Panc1 (cell line): ENCODE measurements at places on chromosomes 12 and 14. TPM values are rescaled to one million over a fixed set of nuclear protein-coding genes. Genes with fewer than 3 reads are reported as not detected.

PRKAB1 gene
- total RNA-seq, result 36.3 TPM

GRCh38 chr12:71195338-71195896 lies 37.6 kb upstream of the TSPAN8 start:
- H3K27me3 ChIP-seq, result no peaks in the 10 kb centered on the region
- no peaks in the 10 kb centered on the region for H3K4me1 ChIP-seq
- no peaks in the 10 kb centered on the region for H3K36me3 ChIP-seq

DNA sequence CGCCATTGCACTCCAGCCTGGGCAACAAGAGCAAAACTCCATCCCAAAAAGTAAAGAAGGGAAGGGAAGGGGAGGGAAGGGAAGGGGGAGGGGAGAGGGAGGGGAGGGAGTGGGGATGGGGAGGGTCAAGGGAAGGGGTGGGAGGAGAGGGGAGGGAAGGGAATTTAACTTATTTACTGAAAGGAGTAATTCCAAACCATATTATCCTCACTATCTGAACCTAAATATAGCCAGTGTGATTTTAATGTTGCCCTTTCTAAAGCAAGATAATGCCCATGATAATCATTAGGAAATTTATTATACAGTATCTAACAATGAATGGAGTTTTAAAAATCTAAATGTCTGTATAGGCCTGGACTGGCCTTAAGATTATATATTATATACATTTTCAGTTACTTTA lies 7.3 kb downstream of the SMIM10L1 start:
- no peak for DNase-seq
- H3K4me1 ChIP-seq, result no peaks in the 10 kb centered on the region
- no peak overlapping the region for H3K27ac ChIP-seq
- H3K4me3 ChIP-seq, result no peak overlapping the region
- no peaks in the 10 kb centered on the region for H3K27me3 ChIP-seq

DNA sequence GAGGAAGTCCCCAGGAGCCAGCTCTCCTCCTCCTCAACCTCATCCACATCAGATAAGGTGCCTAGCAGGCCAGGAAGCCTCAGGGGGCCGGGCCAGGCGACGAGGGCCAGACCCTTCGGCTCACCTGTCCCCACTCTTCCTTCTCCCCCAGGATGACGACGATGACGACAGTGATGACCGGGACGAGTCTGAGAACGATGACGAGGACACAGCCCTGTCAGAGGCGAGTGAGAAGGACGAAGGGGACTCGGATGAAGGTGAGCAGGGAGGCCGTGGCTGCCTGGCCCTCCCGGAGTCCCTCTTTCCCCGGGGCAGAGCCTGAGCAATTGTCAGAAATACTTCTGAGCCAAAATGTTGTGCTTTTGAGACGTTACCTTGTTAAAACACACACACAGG lies 13.8 kb downstream of the SETD1B start:
- DNase-seq, result no peak
- no peak overlapping the region for H3K27ac ChIP-seq
- no peak overlapping the region for H3K4me3 ChIP-seq
- no peaks in the 10 kb centered on the region for H3K27me3 ChIP-seq
- H3K36me3 ChIP-seq, result peaks cover 10% of the 10 kb centered on the region
- peaks cover 9% of the 10 kb centered on the region for H3K4me1 ChIP-seq

GRCh38 chr12:21472197-21472823 lies 29.1 kb downstream of the RECQL start:
- no peak overlapping the region for H3K27ac ChIP-seq
- H3K27me3 ChIP-seq, result no peaks in the 10 kb centered on the region
- H3K36me3 ChIP-seq, result peaks cover 17% of the 10 kb centered on the region
- H3K4me1 ChIP-seq, result no peaks in the 10 kb centered on the region
- no peak overlapping the region for H3K4me3 ChIP-seq
